ENCODE measurements at places on chromosomes 2 and 18. TPM values are rescaled to one million over a fixed set of nuclear protein-coding genes. Genes with fewer than 3 reads are reported as not detected.
A peak's percentile ranks its signal among the peaks of the same experiment; 100 is the strongest.

GRCh38 chr18:4208366-4208765 is 246.7 kb downstream of the DLGAP1 start:
- DNase-seq, result no peak

LOXL3 gene
- total RNA-seq, result 0.62 TPM

MARCHF4 gene
- not detected for total RNA-seq

DNA sequence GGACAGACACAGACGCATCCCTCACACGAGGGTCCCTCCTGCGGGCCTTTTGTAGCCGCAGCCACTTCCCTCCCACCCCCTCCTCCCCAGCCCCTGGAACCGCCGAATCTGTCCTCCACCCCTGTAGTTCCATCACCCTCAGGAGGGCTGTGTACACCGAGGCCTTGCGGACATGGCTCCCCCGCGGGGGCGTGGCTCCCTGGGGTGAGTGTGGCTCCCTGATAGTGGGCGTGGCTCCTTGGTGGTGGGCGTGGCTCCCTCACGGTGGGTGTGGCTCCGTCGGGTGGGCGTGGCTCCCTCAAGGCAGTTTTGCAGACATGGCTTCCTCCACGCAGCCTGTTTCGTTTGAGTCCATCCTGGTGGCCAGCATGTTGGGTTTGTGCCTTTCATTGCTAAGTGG is 420.7 kb upstream of the SALL3 start:
- DNase-seq, result no peak

DNA sequence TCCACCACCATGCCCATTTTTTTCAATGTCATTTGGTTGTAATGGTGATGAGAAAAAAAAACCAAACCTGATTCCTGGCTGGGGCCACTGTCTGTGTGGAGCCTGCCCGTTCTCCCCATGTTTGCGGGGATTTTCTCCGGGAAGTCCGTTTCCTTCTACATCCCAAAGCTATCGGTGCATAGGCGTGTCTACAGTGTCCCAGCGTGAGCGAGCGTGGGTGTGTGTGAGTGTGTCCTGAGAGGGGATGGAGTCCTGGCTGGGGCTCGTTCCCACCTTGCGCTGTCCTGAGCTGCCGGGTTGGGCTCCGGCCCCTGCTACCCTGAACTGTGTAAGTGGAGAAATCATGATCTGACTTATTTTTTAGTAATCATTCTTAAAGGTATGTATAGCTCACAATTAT is 7.3 kb upstream of the ZAP70 start:
- DNase-seq, result peak; percentile 8

DNA sequence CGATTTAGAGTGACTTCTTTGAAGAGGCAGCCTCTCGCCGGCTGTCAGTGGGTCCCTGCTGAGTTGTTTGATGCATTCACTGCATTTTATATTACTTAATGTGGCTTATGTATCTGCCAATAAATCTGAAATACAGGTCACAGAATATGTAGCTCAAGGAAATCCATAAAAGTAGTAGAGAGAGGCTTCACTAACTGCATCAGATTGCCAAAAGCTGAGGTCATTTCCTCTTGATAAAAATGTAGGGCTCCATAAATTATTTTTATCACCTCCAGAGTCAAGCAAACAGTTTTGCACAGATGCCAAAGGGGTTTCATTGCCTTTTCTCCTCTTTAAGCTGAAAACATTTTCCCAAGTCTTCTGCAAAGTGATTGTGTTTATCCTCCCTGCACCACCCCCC is 36.5 kb upstream of the CCDC93 start:
- no peak for DNase-seq

DNA sequence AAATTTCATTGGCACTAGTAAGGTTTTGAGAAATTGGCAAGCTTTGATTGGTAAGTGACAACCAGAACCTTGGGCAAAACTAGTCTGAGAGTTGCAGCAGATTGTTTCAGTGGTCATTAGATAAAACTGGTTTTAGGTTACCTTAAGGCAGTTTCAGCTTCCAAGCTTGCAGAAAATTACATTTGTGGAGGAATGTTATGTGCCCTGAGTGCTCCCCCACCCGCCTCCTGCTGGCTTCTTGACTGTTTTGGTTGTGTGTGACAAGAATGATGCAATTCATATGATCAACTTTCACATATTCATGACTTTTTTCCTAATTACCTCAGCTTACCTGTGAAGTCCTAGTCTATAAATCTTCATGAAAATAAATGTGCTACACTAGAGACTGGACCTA is 599.5 kb upstream of the ZNF804A start:
- no peak for DNase-seq

- DNase-seq, result no peak
These were observed 58.9 kb upstream of the THUMPD2 start for GRCh38 chr2:39837856-39838453.

DNA sequence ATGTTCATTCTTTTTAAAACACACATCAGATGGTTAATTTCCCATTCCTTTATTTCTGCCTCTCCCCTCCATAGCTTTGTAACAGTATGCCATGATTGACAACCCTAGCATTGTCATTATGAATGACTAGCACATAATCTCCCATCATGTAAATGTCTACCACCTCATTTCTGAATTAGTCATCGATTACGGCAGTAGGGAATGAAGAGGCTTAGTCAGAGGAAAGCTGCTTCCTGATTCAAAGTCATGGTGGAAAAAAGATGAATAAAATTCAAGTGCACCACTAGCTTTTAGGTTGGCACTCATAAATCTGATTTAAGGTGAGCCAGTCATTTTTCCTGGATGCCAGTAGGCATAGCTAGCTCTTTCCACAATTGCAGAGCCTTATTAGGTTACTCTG is 19.1 kb upstream of the ACMSD start:
- DNase-seq, result no peak

- DNase-seq, result no peak
These were observed 3.3 kb downstream of the CDK15 start for GRCh38 chr2:201809633-201810032.

- DNase-seq, result no peak
These were observed 81.5 kb upstream of the DAPL1 start for GRCh38 chr2:158713523-158714138.

KIF5C gene
- total RNA-seq, result 13.3 TPM

MYCN gene
- not detected for total RNA-seq

DNA sequence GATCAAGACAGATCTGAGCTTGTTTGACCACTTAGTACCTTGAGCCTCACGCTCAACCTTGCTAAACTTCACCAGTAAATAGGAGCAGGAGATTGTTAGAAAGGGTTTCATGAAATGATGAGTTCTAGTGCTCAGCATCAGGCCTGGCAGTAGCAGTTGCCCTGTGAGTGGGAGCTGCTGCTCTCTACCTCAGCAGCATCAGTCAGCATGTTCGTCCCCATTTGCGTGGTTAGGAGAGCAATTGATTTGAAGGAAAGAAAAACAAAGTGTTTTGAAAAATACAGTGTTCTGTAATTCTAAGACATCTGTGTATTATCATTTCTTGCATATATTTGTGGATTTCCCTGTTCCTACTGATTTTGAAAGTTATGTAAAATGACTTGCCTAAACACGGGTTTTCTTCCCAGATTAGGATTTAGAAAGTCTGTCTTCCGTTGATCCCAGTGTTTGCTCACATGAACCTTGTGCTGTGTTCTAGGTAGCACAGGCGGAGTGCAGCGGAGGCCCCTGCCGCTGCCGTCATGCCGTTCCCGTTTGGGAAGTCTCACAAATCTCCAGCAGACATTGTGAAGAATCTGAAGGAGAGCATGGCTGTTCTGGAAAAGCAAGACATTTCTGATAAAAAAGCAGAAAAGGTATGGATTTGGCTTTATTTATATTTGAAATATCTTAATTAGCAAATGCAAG is 47.0 kb downstream of the CAB39 start:
- DNase-seq, result no peak

GRCh38 chr2:17877811-17878280 is 621 bp upstream of the KCNS3 start:
- DNase-seq, result no peak

USP37 gene
- total RNA-seq, result 33.5 TPM

DNA sequence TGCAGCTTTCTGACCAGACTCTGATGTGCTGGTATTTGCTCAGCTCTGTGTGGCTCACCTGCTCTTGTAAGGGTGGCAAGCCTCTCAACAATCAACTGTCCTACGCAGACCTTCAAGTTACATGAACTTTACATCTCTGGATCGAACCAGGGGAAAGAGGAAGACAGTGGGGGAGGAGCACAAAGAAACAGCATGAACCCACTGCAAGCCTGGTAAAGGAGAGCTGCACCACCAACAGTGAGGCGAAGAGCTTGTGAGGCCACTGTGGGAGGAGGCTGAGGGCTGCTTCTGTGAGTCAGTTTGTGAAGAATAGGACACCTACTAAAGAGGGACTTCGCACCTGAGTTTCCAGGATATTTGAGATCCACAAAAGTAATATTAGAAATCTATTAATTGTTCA is 18.8 kb upstream of the FAM110C start:
- DNase-seq, result no peak

ABCB11 gene
- not detected for total RNA-seq

DNA sequence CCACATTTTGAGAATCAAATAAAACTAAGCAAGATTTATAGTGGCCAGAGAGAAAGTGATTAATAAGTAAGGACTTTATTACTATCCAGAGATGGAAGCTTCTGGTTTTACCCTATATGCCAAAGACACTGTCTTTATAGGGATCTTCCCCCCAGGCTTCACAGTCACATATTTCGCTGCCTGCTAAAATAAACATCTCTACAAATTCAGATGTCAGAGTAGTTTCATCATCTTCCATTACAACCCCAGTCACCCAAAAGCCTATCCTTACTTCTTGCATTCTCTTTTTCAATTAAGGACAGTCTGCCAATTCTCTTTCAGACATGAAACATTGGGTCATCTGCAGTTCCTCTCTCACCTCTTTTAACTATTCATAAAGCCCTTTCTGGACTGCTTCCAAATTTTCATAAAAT is 28.3 kb downstream of the CREB1 start:
- DNase-seq, result no peak
